ENCODE measurements at places on chromosomes 11 and 22. TPM values are rescaled to one million over a fixed set of nuclear protein-coding genes. Genes with fewer than 3 reads are reported as not detected.

Gene SEPTIN3
- 0.90 TPM for total RNA-seq

Gene LRP5
- 10.1 TPM for total RNA-seq

Gene JAML
- 58.8 TPM for total RNA-seq

Gene MMP10
- total RNA-seq: 0.52 TPM

Gene SMDT1
- total RNA-seq: 18.7 TPM

Gene SYTL2
- total RNA-seq: 15.1 TPM

Gene SLC22A8
- not detected for total RNA-seq

Gene C11orf91
- not detected for total RNA-seq

Gene APOA4
- 1.7 TPM for total RNA-seq

Gene ROBO3
- 4.5 TPM for total RNA-seq
